Fibroblast of skin of right biceps (primary cell): ENCODE measurements at places on chromosomes 2 and 18.
A peak's percentile ranks its signal among the peaks of the same experiment; 100 is the strongest.

DNA sequence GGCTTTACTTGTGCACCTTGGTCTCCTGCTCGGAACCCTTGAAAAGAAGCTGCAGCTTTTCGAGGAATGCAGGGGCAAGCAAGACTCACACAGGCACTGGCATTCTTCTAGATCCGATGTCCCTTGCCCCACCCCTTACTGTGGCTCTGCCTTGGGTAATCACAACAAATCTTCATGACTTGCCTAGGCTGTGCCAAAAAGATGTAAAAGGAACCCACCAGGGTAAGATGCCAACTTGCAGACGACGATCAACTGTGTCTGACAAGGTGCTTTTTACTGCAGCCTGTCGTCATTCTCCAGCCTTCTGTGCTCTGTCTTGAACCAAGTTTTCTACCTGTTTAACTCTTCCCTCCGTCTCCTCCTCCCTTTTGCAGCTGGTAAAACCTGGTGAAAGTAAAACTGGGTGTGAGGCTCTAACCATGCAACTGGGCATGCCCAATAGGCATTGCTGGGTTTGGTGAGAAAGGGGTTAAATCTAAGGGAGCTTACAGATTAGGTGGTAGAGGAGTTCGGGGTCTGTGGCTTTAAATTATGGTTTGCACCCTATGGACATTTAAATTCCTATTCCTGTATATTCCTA lies 909 bp upstream of the NRXN1 start:
- DNase-seq: no peak

GRCh38 chr2:135840601-135841000 lies 3.6 kb upstream of the LCT start:
- no peak for DNase-seq

- peak; percentile 82 for DNase-seq
These were observed 3.1 kb upstream of the KYNU start for GRCh38 chr2:142874293-142874814.

GRCh38 chr18:23279931-23280330 lies 144.6 kb downstream of the CABLES1 start:
- no peak for DNase-seq

DNA sequence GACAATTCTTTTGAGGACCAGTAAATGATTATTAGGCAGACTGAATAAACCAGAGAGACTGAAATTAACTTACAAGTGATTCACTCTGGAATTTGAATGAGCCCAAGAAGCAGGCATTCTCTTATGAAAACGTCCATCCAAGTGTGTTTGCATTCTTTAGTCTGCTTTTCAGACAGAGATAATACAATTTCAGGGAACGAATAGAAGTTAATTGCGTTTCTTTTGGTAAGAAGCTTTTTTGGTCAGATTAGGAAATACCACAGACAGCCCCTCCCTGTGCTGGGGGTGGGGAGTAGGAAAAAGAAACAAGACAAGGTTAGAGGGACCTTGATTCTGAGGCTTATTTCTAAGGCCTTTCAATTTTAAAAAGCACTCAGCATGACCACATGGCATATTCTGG lies 874.4 kb downstream of the SUCLG1 start:
- DNase-seq: peak; percentile 90

- peak; percentile 11 for DNase-seq
These were observed 55.7 kb downstream of the RAB27B start for GRCh38 chr18:54883816-54884604.
